Progenitor cell of endocrine pancreas (in vitro differentiated cells): ENCODE measurements at places on chromosomes 3 and 15. TPM values are rescaled to one million over a fixed set of nuclear protein-coding genes. Genes with fewer than 3 reads are reported as not detected.
A peak's percentile ranks its signal among the peaks of the same experiment; 100 is the strongest.

DNA sequence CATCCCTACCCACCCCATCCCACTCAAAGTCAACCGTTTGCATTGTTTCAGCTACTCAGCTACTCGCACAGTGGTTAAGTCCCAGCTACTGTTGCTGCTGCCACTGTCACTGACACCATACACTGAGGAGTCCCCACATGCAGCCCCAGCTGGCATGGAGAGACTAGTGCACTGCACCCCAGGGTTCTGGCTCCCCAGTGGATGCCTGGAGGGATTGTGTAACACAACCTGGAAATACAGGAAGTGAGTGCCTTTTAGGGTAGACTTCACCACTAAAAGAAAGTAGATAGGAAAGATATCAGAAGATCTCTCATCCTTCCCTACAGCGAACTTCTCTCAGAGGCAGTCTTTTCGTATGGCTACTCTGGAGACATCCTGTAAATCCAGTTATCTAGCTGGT, 169.2 kb upstream of the STRIT1 start:
- H3K36me3 ChIP-seq: peaks cover 4% of the 10 kb centered on the region
- H3K4me3 ChIP-seq: no peak overlapping the region
- no peaks in the 10 kb centered on the region for H3K27me3 ChIP-seq
- no peak for DNase-seq
- H3K4me1 ChIP-seq: no peaks in the 10 kb centered on the region

- no peak overlapping the region for H3K27ac ChIP-seq
- no peak for DNase-seq
- H3K27me3 ChIP-seq: no peaks in the 10 kb centered on the region
- H3K4me1 ChIP-seq: peaks cover 12% of the 10 kb centered on the region
Measured at GRCh38 chr3:126758026-126758425, 54.0 kb downstream of the CHCHD6 start.

DNA sequence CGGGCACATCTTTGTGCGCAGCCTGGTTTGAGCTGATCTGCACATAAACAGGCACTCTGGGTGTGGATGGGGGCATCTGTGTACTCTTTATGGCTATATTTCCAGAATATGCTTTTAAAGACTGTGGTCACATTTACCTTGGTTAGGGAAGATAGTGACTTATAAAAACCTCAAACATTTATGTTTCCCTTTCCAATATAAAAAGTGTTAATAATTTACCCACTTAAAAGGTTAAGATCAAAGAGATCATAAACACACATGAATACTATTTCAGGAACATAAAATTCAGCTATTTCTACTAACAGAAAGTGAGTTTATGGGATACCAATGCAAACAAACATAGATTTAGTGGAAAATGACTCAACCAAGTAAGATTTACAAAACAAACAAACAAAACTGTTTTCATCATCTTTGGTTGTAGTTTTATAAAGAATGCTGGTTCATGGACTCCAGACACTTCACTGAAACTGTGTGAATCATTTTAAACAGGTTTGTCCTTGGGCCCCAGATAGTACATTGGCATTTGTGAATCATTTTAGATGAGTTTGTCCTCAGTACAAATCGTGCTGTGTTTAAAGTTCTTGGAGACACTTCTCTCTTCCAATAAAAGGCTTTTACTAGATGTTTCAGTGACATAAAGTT, 253.5 kb upstream of the CTDSPL start:
- no peaks in the 10 kb centered on the region for H3K27me3 ChIP-seq
- H3K4me1 ChIP-seq: no peaks in the 10 kb centered on the region
- H3K27ac ChIP-seq: no peak overlapping the region
- no peak for DNase-seq
- H3K36me3 ChIP-seq: no peaks in the 10 kb centered on the region

DNA sequence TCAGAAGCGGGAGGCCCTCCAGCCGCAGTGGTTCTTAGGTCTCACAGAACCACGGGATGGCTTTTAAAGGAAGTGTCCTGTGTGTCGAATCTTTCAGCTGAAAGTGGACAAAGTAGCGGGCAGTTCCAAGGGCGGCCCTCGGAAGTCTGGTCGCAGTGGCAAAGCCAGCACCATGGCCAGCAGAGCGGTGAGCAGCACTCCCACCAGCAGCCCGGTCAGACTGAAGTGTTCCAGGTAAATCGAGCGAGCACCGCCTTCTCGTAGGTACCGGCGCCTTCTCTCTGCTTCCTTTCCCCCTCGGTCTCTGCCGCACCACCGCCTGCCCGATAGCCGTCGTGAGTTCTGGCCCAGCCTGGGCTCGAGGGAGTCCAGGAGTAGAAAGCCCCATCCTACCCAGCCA, 103.6 kb upstream of the ABHD17C start:
- no peak overlapping the region for H3K4me3 ChIP-seq
- peaks cover 23% of the 10 kb centered on the region for H3K36me3 ChIP-seq
- H3K27me3 ChIP-seq: no peaks in the 10 kb centered on the region
- no peak for DNase-seq
- H3K4me1 ChIP-seq: no peaks in the 10 kb centered on the region
- no peak overlapping the region for H3K27ac ChIP-seq

DNA sequence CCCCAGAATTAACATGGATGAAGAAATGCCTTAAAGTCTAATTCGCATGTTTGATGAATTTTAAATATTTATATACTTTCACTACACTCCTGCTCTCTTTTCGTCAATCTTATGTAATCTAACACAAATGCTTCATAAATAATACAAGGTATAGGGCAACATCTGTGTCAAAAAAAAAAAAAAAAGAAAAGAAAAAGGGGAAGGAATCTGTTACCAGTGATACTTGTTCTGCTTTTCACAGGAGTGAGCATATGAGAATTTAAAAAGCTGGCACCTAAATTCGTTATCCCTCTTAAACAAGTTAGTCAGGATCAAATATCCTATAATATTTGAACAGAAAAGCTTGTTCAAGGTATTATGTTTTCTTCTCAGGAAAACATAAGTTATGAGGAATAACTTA, 243.8 kb downstream of the KCNH8 start:
- H3K4me1 ChIP-seq: peaks cover 3% of the 10 kb centered on the region
- no peak overlapping the region for H3K27ac ChIP-seq
- no peak overlapping the region for H3K4me3 ChIP-seq
- no peaks in the 10 kb centered on the region for H3K27me3 ChIP-seq
- no peak for DNase-seq
- peaks cover 4% of the 10 kb centered on the region for H3K36me3 ChIP-seq

- H3K36me3 ChIP-seq: no peaks in the 10 kb centered on the region
- H3K27me3 ChIP-seq: peaks cover 2% of the 10 kb centered on the region
- no peak overlapping the region for H3K4me3 ChIP-seq
- no peak overlapping the region for H3K27ac ChIP-seq
- DNase-seq: no peak
Measured at GRCh38 chr15:58119016-58119415, 19.2 kb upstream of the AQP9 start.

DNA sequence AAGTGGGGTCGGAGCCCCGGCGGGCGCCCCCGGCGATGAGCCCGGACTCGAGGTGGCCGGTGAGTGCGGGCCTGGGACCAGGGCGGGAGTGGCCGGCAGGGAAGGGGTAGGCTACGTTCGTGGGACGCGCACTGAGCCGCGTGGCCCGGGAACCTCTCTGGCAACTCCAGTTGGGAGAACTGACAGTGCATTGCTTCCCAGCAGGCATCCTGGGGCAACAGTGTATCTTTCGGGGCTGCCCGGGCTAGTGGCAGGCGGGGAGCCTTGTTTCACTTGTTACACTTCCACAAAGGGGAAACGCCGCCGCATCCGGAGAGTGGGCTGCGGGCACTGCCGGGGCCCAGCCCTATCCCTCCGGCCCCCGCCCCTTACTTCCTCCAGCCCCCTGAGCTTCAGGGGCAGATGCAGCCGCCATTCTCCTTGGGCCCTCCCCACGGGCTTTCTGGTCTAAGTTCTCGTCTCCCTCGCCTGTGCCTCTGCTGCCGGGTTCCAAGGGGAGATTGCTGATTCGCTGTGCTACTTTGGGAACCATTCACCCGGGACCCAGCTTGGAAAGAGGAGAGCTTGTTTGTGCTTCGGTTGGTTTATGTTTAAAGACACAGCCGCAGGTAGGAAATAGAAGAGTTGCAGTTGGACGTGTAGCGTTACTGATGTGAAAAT, 675 bp downstream of the BRPF1 start:
- no peak for DNase-seq
- peaks cover 8% of the 10 kb centered on the region for H3K27me3 ChIP-seq
- peak overlapping the region; percentile 96 for H3K4me3 ChIP-seq
- peaks cover 2% of the 10 kb centered on the region for H3K36me3 ChIP-seq
- H3K4me1 ChIP-seq: peaks cover 13% of the 10 kb centered on the region

DNA sequence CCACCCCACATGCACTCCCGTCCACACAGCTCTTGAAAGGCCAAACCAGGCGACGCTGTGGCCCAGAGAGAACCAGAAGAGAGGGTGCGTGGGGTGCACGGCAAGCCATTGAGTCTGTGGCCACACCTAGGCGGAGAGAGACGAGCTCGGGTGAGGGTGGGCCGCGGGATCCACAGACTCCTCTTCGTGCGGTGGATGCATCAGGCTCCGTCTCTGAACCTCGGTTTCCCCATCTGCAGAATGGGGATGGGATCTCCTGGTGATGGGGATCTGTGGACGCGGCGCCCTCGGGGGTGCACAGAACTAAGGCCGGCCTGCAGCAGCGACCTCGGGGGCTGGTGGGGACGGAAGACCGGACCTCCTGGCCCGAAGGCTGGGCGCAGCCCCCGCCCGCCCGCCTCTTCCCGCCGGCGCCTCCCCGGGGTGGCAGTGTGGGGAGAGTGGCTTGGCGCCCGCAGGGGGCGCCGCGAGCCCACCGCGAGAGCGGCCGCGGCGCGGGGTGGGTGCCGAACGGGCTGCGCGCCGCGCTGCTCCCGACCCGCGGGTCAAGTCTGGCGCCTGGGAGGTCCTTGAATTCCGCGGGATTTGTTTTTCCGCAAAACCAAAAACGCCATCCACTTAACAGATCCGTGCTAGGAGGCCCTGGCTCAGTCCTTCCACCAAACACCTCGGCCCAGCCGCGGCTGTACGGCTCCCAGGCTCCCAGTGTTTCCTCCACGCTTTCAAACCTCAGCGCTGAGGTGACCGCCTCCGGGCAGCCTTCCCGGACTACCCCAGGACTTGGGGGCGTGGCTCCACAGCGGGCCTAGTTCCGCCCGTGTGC, 13.2 kb upstream of the ADPGK start:
- H3K27ac ChIP-seq: peak overlapping the region; percentile 71
- H3K4me1 ChIP-seq: peaks cover 4% of the 10 kb centered on the region
- DNase-seq: peak; percentile 40
- no peaks in the 10 kb centered on the region for H3K36me3 ChIP-seq
- peaks cover 15% of the 10 kb centered on the region for H3K27me3 ChIP-seq
- peak overlapping the region; percentile 79 for H3K4me3 ChIP-seq

- no peaks in the 10 kb centered on the region for H3K27me3 ChIP-seq
- no peak overlapping the region for H3K4me3 ChIP-seq
- no peak overlapping the region for H3K27ac ChIP-seq
- peaks cover 6% of the 10 kb centered on the region for H3K4me1 ChIP-seq
- no peaks in the 10 kb centered on the region for H3K36me3 ChIP-seq
Measured at GRCh38 chr3:144877356-144877755, 905.7 kb downstream of the DIPK2A start.

GRCh38 chr15:89654847-89655805, at the start of gene KIF7:
Gene KIF7 (minus strand): TSS chr15:89655467. CDS start chr15:89652930, 2,537 bp downstream.
- H3K27ac ChIP-seq: peak within 1 kb of the TSS; percentile 65
- H3K36me3 ChIP-seq: peaks cover 3% of the 10 kb centered on the region
- peak; percentile 54 for DNase-seq
- H3K27me3 ChIP-seq: peaks cover 6% of the 10 kb centered on the region
- peak within 1 kb of the TSS; percentile 80 for H3K4me3 ChIP-seq

DNA sequence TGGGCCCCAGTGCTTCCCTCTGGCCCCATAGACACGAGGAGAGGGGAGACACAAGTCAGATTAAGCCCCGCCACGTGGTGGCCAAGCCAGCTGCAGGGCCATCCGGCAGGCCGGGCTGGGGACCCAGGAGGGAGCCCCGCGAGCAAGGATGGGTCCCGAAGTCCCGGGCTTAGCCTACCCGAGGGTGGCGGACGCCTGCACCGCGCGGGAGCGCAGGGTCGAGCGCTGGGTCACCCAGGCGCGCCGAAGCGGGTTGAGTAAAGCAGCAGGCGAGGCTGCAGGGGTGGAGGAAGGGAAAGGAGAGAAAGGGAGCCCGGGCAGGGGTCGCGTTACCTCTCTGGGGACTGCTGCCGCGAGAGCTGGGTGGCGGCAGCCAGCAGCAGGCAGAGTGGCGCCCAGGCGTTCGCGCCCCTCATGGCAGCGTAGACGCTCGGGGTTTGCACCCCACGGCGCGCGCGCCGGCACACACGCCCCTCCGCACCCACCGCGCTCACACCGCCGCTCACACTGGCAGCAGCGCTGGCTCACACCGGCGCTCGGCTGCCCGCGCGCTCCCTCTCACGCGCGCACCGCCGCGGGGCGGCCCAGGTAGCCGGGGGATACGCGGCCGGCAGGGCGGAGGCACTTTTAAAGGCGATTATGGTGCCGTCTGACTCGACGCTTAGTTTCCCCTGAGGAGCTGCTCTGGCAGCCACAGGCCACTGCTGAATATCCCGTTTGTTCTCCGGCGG, at the start of gene PCOLCE2:
PCOLCE2 (minus strand) TSS at position 603 of the 731 bp plus-strand sequence; CDS start at position 416, 187 bp downstream.
- peak; percentile 30 for DNase-seq
- H3K27ac ChIP-seq: peak within 1 kb of the TSS; percentile 18
- H3K36me3 ChIP-seq: no peaks in the 10 kb centered on the region
- peak within 1 kb of the TSS; percentile 73 for H3K4me3 ChIP-seq

DNA sequence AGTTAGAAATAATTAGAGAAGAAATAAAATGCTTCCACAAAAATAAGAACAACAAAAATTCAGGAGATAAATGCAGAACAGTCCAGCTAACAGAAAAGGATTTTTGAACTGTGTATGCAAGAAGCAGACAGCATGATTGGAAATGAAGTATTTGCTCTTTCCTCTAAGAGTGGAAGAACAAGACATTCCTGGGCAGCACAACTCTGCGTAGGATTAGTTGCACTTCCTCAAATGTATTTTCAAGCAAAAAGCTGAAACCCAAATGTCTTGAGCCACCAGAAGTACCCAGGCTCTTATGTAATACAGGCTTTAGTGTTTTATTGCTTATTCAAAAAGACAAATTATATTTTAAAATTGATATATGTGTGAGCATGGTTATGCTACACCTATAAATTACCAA, 127.2 kb downstream of the ZBTB20 start:
- H3K4me1 ChIP-seq: no peaks in the 10 kb centered on the region
- peaks cover 10% of the 10 kb centered on the region for H3K36me3 ChIP-seq
- H3K27ac ChIP-seq: no peak overlapping the region
- no peak for DNase-seq
- no peaks in the 10 kb centered on the region for H3K27me3 ChIP-seq

GRCh38 chr15:58212909-58213526, 74.8 kb downstream of the AQP9 start:
- no peak overlapping the region for H3K4me3 ChIP-seq
- H3K27ac ChIP-seq: no peak overlapping the region
- no peaks in the 10 kb centered on the region for H3K36me3 ChIP-seq
- H3K27me3 ChIP-seq: no peaks in the 10 kb centered on the region
- no peak for DNase-seq

- no peaks in the 10 kb centered on the region for H3K36me3 ChIP-seq
- DNase-seq: no peak
- H3K27me3 ChIP-seq: peaks cover 2% of the 10 kb centered on the region
- peak overlapping the region; percentile 11 for H3K4me3 ChIP-seq
Measured at GRCh38 chr15:78079298-78080087, 2.0 kb upstream of the TBC1D2B start.

Gene ADGRG7
- 1.3 and 1.4 TPM in 2 replicates for total RNA-seq

Gene EPHA6
- 16.5 and 17.3 TPM in 2 replicates for total RNA-seq

Gene MKRN3
- total RNA-seq: 0.24 and 0.46 TPM in 2 replicates

Gene PCOLCE2
- 2.0 and 2.2 TPM in 2 replicates for total RNA-seq

Gene ENTPD3
- 1.3 and 1.4 TPM in 2 replicates for total RNA-seq

Gene CCR3
- not detected in 2 replicates for total RNA-seq

Gene DALRD3
- 44.1 and 45.5 TPM in 2 replicates for total RNA-seq

Gene UNC13C
- 7.3 and 7.7 TPM in 2 replicates for total RNA-seq

Gene GOLGA6A
- 0.64 and 0.89 TPM in 2 replicates for total RNA-seq

Gene DUSP7
- 10.1 and 10.3 TPM in 2 replicates for total RNA-seq

Gene PDIA5
- total RNA-seq: 20.4 and 22.2 TPM in 2 replicates
